Activated CD8-positive, alpha-beta T cell treated with anti-CD3 and anti-CD28 coated beads for 36 hours (primary cell): ENCODE measurements at places on chromosomes 4 and X. TPM values are rescaled to one million over a fixed set of nuclear protein-coding genes. Genes with fewer than 3 reads are reported as not detected.
A peak's percentile ranks its signal among the peaks of the same experiment; 100 is the strongest.

Gene CFI
- not detected for total RNA-seq

Gene CXorf49
- not detected for total RNA-seq

DNA sequence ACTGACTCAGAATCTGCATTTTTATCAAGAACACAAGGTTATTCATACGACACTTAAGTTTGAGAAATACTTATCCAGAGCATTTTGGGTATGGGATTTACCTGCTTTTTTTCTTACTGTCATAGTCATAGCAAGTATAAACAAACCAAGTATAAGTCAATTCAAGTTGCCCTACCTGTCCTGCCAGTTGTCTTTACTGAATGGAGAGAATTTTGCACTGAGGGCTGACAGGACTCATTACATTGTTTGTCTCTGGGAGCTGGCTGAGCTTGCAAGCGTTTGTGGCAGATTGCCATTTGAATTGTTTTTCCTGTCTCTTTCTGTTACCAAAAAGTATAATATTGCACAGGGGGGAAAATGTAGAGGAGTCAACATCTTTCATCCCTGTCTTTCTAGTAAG is 278.9 kb upstream of the MAGEC2 start:
- no peak overlapping the region for H3K4me3 ChIP-seq
- DNase-seq = no peak
- H3K4me1 ChIP-seq = no peaks in the 10 kb centered on the region

GRCh38 chrX:91331476-91331875 is 103.2 kb upstream of the PABPC5 start:
- no peak overlapping the region for H3K4me3 ChIP-seq
- no peak overlapping the region for H3K27ac ChIP-seq
- no peaks in the 10 kb centered on the region for H3K27me3 ChIP-seq
- no peaks in the 10 kb centered on the region for H3K36me3 ChIP-seq

DNA sequence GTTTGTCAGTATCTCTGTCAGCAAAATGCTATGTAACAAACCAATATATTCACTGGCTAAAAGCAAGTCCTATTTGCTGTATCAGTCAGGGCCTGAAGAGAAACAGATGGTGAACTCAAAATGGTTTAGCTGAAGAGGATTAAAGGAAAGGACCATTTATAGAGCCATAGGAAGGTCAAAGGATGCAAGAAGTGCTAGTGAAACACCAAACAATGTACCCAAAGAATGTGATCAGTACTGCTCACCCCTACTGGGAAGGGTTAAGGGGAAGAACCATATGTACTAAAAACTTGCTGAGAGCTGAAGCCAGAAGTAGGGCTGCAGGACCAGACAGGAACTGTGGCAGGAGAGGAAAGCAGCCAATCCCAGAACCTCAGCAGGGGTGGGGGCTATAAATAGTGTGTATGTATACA is 479.3 kb downstream of the INPP4B start:
- peaks cover 66% of the 10 kb centered on the region for H3K4me1 ChIP-seq
- no peaks in the 10 kb centered on the region for H3K27me3 ChIP-seq
- no peak for DNase-seq
- no peak overlapping the region for H3K4me3 ChIP-seq
- H3K27ac ChIP-seq = peak overlapping the region; percentile 21
- H3K36me3 ChIP-seq = peaks cover 63% of the 10 kb centered on the region

DNA sequence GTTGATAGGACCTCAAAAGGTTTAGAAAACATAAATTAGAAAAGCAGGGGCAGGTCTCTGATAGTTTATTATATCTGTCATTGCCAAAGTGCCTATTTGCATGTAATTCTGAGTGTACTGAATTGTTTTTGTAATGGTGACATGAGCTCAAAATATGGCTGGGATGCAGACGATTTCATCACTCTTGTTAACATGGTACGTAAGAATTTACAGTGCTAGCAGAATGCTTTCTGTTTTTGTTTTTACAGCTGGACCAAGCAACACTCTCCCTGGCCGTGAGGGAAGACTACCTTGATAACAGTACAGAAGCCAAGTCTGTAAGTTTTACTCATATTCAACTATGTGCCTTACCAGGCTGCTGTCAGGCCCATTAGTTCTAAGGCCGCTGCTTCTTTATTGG is 58.1 kb downstream of the PHEX start:
- no peak for DNase-seq
- H3K4me3 ChIP-seq = peak overlapping the region; percentile 66
- peaks cover 46% of the 10 kb centered on the region for H3K4me1 ChIP-seq
- no peaks in the 10 kb centered on the region for H3K27me3 ChIP-seq

- H3K27ac ChIP-seq = no peak overlapping the region
- peaks cover 7% of the 10 kb centered on the region for H3K4me1 ChIP-seq
- H3K27me3 ChIP-seq = peaks cover 31% of the 10 kb centered on the region
- no peaks in the 10 kb centered on the region for H3K36me3 ChIP-seq
Observed at GRCh38 chrX:120015145-120016067, 62.1 kb downstream of the RHOXF2B start.
